ENCODE measurements at places on chromosomes 7 and 10.

GRCh38 chr10:58919927-58920654, 256.4 kb upstream of the PHYHIPL start:
- no peak for DNase-seq

GRCh38 chr10:4658777-4659176, 167.2 kb upstream of the AKR1E2 start:
- no peak for DNase-seq

DNA sequence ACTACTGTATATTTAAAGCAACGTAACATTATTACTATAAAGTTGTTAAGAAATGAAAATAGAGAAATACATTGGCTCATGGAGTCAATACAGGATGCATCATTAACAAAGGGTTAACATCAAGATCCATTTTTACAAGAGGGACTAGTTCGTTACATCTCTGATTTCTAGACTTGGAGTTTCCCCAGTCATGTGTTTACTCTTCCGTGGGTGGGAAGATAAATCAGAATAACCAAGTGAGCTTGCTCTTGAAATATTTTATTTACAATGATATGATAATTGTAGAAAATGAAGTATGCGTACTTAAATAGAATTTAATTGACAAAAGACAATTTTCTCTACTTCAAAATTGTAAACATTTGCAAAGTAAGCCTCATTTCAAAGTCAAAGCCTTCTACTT, 1.0 kb upstream of the PRKAR2B start:
- no peak for DNase-seq

GRCh38 chr10:75911426-75911825, 480.0 kb downstream of the LRMDA start:
- DNase-seq, result no peak

DNA sequence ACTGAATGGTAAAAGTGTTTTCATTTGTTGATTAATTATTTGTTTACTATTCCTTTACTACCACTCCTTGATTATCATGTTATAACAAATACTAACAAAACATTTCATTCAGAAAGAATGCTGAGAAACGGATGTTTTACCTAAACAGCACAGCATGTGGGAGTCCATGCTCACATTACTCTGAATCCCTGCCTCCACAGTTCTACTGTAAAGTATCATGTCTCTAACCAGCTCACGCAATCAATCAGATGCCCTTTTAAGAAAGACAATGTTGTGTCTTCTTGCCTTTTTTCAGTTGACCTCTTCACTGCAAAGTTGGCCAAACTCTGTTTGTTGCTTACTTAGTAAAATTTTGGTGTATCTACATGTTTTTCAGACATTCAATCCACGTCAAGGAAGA, 232.5 kb upstream of the MDFIC start:
- DNase-seq, result no peak

DNA sequence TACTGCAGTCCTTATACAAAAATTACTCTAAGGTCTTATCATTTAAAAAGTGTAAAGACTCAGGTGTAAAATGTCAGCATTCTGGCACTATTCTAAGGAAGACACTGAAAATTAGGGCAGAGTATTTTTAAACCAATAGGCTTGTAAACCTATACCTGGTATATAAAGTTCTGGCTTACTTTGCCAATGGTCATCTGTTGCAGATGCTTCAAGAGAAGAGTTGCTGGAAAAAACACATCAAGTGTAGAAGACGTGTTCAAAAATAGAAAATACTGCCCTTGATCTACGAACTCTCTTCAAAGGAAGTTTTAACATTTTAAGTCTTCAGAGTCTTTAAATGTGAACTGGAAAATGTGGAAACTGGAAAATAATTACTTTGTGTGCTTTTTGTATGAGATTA, 23.9 kb downstream of the NT5C3A start:
- DNase-seq, result no peak

- no peak for DNase-seq
Measured at GRCh38 chr10:66257801-66258200, 668.0 kb upstream of the LRRTM3 start.

DNA sequence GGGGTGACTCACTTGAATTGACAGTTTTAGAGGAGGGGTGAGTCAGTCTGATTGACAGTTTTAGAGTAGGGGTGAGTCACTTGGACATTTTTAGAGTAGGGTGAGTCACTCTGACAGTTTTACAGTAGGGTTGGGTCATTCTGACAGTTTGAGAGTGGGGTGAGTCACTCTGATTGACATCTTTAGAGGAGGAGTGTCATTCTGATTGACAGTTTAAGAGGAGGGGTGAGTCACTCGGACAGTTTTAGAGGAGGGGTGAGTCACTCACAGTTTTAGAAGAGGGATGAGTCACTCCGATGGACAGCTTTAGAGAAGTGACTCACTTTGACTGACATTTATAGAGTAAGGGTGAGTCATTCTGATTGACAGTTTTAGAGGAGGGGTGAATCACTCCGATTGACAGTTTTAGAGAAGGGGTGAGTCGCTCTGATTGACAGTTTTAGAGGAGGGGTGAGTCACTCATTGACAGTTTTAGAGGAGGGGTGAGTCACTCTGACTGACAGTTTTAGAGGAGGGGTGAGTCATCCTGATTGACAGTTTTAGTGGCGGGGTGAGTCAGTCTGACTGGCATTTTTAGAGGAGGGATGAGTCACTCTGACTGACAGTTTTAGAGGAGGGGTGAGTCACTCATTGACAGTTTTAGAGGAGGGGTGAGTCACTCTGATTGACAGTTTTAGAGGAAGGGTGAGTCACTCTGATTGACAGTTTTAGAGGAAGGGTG, 595.9 kb downstream of the DNAJB6 start:
- DNase-seq, result no peak

- DNase-seq, result no peak
Measured at GRCh38 chr10:124008681-124009080, 84.7 kb downstream of the CHST15 start.

- DNase-seq, result no peak
Measured at GRCh38 chr10:121084016-121084674, 233.0 kb downstream of the WDR11 start.

- no peak for DNase-seq
Measured at GRCh38 chr7:81499262-81500116, 270.4 kb downstream of the HGF start.

- no peak for DNase-seq
Measured at GRCh38 chr10:133072720-133073390, 14.9 kb upstream of the ADGRA1 start.

DNA sequence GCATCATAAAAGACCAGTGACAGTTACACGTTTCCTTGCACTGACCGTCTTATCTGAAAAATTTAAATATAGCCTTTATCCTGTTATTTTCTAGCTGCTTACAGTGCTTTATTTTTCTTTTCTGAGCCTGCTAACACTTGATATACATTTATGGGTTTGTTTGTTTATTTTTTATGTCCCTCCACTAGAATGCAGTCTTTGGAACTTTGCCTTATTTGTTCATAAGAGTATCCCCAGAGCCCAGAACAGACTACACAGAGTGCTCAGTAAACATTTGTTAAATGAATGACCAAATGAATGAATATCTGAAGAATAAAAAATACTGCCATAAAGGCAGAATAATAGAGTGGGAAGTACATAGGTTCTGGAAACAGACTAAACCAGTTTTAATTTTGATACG, 202.3 kb upstream of the LRRN3 start:
- DNase-seq, result no peak

- no peak for DNase-seq
Measured at GRCh38 chr7:131546583-131547141, 9.8 kb downstream of the PODXL start.

- DNase-seq, result no peak
Measured at GRCh38 chr7:42107484-42108240, 129.3 kb downstream of the GLI3 start.

DNA sequence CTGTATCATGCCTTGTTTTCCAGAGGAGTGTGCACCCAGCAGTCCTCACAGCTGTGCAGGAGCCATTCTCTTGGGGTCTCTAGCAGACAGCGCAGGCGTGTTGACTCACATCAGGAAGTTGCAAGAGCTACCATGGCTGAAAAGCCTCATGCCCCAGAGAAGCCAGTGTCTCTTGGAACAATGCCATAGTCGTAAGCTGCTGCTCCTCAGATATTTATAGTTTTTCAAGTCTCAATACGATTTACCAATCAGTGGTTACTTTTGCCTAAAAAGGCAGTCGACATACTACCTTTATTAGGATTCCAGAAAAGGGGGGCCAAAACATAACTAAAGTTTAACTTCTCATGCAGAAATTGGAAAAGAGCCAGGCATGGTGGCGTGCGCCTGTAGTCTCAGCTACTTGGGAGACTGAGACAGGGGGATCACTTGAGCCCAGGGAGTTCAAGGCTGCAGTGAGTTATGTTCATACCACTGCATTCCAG, 407.7 kb downstream of the PARD3 start:
- no peak for DNase-seq

GRCh38 chr10:84715911-84716310, 387.5 kb downstream of the CCSER2 start:
- DNase-seq, result no peak
